ENCODE measurements at places on chromosomes 7 and 10.

GRCh38 chr7:148340438-148341280 is 249.9 kb upstream of the C7orf33 start:
- H3K4me1 ChIP-seq, result peaks cover 5% of the 10 kb centered on the region
- no peaks in the 10 kb centered on the region for H3K36me3 ChIP-seq
- DNase-seq, result no peak

DNA sequence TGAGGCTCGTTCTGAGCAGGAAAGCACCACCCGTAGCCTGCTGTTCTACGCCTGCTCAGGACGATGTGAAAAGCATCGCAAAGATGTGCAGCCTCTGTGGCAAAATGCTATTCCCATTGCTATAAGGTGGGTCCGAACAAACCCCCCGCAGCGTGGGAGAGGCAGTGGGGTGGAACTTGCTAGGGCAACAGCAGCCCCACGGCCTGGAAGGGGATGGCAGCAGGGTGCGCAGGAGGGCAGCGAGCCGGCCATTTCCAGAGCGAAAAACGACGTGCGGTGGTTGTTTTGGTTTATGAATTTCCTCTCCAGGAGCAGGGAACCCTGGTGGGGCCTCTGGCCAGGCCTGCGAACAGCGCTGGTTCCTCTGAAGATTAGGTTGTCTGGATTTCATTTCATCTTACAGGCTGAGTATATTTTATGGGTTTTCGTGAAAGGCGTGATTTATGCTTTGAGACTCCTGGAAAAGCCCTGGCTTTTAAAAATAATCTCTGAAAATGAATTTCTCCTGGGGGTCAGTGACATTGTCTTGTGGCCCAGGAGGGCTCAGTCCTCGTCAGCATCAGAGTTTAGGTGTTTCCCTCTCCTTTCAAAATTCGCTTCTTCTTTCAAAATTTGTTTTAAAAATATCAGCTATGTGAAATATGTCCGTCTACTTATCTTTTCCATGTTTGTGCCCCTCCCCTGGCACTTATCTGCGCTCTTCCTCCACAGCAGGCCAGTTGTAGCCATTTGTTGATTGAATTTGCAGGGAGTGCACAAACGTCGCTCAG is 42.3 kb upstream of the UBE3C start:
- no peak overlapping the region for H3K27ac ChIP-seq
- H3K4me3 ChIP-seq, result no peak overlapping the region
- H3K4me1 ChIP-seq, result no peaks in the 10 kb centered on the region
- no peaks in the 10 kb centered on the region for H3K27me3 ChIP-seq
- H3K36me3 ChIP-seq, result no peaks in the 10 kb centered on the region

DNA sequence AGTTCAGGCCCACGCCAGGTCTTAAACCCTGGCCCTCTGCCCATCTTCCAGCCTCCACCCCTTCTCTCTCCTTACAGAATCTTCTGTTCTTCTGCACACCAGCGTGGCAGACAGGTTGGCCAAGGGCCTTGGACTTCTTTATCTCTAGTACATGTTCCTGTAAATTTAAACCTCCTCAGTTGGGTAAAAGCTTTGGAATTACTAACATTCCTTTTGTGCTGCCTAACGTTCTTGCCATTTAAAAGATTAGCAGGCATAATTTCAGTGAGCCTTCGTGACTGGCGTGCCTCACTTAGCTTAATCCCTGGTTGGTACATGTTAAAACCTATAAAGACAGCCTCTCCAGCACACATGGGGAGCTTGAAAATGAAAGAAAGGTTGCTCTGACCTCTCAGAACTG is 192.2 kb downstream of the CUX1 start:
- H3K36me3 ChIP-seq, result no peaks in the 10 kb centered on the region
- H3K4me3 ChIP-seq, result no peak overlapping the region
- DNase-seq, result no peak

GRCh38 chr10:24694086-24694485 is 29.6 kb downstream of the ARHGAP21 start:
- no peak for DNase-seq
- H3K27ac ChIP-seq, result no peak overlapping the region
- H3K27me3 ChIP-seq, result no peaks in the 10 kb centered on the region

DNA sequence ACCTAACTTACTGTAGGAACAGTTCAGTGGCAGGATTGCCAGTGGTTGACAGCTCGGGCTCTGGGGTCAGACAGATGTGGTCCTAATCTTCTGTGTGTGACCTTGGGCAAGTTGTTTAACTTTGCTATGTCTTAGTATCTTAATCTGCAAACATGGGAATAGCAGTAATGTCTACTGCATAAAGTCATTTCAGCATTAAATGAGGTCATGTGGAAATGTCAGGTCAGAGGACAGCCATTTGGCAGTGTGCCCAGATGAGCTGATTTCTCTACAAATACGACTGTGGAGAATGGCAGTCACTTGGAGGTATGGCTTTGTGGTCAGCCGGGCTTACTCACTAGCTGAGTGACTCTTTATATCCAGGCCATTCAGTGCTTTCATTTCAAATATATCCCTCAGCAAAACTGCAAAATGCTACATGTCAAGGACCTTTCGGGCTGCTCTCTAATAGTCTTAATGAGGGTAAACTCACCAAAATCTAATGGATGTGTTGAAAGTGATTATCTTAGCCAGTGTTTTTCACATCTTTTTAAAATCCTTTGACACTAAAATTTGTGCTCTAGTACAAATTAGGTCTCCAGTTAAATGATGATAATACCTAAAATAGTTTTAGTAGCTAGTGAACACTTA is 171.4 kb downstream of the ST7 start:
- H3K27me3 ChIP-seq, result no peaks in the 10 kb centered on the region
- H3K36me3 ChIP-seq, result no peaks in the 10 kb centered on the region
- no peak overlapping the region for H3K4me3 ChIP-seq
- H3K4me1 ChIP-seq, result peaks cover 27% of the 10 kb centered on the region
- DNase-seq, result peak; percentile 99
- H3K27ac ChIP-seq, result peak overlapping the region; percentile 65

GRCh38 chr7:79702116-79702515 is 248.6 kb upstream of the MAGI2 start:
- H3K4me1 ChIP-seq, result no peaks in the 10 kb centered on the region
- DNase-seq, result no peak
- no peaks in the 10 kb centered on the region for H3K36me3 ChIP-seq
- no peak overlapping the region for H3K4me3 ChIP-seq
- H3K27ac ChIP-seq, result no peak overlapping the region

GRCh38 chr7:98641646-98642500 is 24.8 kb downstream of the NPTX2 start:
- no peak overlapping the region for H3K27ac ChIP-seq
- peaks cover 4% of the 10 kb centered on the region for H3K27me3 ChIP-seq
- DNase-seq, result no peak
- H3K4me1 ChIP-seq, result no peaks in the 10 kb centered on the region
- no peak overlapping the region for H3K4me3 ChIP-seq
- no peaks in the 10 kb centered on the region for H3K36me3 ChIP-seq

DNA sequence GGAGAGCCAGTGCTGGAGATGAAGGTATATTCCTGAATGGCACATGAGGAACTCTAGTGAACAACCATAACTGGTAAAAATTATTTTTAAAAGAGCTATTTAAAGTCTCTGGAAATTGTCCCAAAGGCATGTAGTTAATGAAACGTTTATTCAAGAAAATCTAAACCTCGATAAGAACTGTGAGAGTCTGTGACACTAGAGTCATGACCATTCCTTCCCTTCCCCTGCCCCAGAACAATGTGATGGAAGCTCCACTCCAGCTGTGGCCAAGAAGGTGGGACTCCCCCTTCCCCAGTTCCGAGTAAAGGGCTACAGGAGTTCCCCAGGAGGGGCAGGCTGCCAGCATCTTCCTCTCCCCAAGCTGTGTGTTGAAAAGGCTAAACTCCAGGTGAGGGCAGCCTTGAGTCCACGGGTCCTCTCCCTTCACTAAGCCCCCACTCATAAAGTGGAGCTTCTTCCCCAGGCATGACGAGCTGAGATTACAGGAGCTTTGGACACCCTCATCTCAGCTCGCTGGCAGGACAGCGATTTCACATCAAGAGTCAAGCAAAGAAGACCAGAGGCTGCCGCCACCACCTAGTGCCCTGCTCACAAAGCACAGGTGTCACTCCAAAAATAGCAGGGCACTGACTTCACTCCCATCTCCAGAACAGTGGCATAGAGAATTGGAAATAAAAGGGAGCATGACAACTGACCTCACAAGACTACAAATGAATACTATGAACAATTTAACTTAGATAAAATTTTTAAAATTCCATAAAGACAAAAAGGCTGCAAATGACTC is 68.5 kb downstream of the NHLRC2 start:
- H3K4me3 ChIP-seq, result no peak overlapping the region
- no peaks in the 10 kb centered on the region for H3K36me3 ChIP-seq
- H3K27ac ChIP-seq, result no peak overlapping the region
- H3K27me3 ChIP-seq, result no peaks in the 10 kb centered on the region
- DNase-seq, result no peak

- no peak overlapping the region for H3K4me3 ChIP-seq
- H3K4me1 ChIP-seq, result no peaks in the 10 kb centered on the region
- no peaks in the 10 kb centered on the region for H3K36me3 ChIP-seq
These were observed 910.6 kb downstream of the KCNMA1 start for GRCh38 chr10:76727038-76727437.

GRCh38 chr10:93711891-93712290 is 9.5 kb upstream of the FRA10AC1 start:
- no peak overlapping the region for H3K27ac ChIP-seq
- no peaks in the 10 kb centered on the region for H3K4me1 ChIP-seq
- no peaks in the 10 kb centered on the region for H3K36me3 ChIP-seq
- H3K4me3 ChIP-seq, result no peak overlapping the region
- DNase-seq, result no peak
